Muscle of leg (tissue), 16 donors: ENCODE measurements at places on chromosomes 11 and 22. TPM values are rescaled to one million over a fixed set of nuclear protein-coding genes. Genes with fewer than 3 reads are reported as not detected.

MPZL2 gene
- polyA plus RNA-seq, result 0.88 TPM

YWHAH gene
- polyA plus RNA-seq, result 90.2 TPM

DRICH1 gene
- 0.71 TPM for polyA plus RNA-seq

TENM4 gene
- polyA plus RNA-seq, result 10.8 TPM

CENPM gene
- polyA plus RNA-seq, result 11.6 TPM

TUB gene
- polyA plus RNA-seq, result 15.4 TPM

DEPDC7 gene
- polyA plus RNA-seq, result 17.3 TPM

TBX1 gene
- 50.3 TPM for polyA plus RNA-seq

DNA sequence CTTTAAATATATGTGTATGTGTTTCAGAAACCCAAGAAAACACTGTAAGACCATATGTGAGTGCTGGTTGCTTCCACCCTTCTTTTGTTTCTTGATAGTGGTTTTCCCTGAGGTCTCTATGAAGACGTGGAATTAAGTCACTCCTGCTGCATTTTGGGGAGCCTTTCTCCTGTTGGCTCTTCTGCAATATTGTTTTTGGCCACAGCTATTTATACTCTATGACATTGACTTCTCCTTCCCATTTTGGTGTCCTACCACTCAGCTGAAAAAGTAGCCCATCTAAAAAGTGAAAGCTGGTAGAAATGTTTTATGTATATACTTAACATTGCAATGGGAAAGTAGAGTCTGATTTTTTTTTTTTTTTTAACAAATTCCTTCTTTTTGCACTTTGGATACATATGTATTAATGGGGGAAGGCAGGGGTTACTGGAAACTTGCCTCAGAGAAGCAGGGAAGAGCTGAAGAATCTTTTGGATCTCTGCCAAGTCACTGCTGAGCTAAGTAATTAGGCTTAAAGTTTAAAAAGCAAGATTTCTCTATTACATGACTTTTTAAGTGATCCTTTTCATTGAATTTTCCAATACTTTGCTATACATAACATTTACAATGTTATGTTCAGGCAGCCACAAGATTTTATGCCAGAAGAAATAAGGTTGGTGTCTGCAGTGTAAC lies 1.8 kb downstream of the TTC17 start:
- peak; percentile 42 for DNase-seq

DNA sequence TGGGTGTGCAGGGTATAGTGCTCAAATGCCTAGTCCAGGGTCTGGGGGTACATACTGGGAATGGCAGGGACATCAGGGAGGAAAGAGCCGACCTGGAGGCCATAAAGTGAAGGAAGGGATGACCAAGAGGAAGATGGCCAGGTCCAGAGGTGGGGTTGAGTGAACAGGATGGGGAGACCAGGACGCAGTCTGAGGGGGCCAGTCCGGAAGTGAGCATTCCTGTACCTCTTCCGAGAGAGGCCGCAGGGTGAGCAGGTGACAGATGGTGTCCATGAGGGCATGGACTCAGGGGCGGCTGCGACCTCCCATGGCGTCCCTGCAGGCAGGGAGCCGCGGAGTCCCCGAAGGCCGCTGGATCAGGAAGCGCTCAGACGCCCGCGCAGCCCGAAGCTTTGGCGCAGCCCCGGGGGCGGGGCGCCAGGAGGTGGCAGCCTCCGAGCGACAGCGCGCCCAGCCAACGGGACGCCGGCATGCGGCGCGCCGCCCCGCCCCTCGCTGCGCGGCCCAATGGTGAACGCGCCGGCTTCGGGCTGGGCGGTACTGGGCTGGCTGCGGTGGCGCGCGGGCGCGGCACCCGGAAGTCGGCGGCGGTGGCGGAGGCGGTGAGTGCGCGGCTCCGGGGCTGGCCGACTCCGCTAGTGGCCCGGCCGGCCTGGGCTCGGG lies at the start of gene TANGO2:
Gene TANGO2, plus strand, starts transcription at position 578 of the 663 bp plus-strand sequence. CDS start 15,689 bp downstream, outside the sequence.
- peak; percentile 96 for DNase-seq

GRCh38 chr11:106399624-106400023 lies 322.2 kb downstream of the AASDHPPT start:
- no peak for DNase-seq

DNA sequence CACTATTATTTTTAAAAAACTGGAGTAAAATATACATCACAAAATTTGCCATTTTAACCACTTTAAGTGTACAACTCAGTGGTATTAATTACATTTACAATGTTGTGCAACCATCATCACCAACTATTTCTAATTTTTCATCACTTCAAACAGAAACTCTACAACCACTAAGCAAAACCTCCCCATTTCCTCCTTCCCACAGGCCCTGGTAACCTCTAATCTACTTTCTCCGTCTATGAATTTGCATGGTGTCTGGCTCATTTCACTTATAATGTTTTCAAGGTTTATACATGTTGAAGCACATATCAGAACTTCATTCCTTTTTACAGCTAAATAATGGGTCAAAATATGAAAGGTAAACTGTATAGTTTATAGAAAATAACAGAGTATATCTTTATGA lies 24.4 kb downstream of the DDI1 start:
- no peak for DNase-seq

- DNase-seq, result no peak
Observed at GRCh38 chr22:25452116-25452700, 112.3 kb upstream of the GRK3 start.

DNA sequence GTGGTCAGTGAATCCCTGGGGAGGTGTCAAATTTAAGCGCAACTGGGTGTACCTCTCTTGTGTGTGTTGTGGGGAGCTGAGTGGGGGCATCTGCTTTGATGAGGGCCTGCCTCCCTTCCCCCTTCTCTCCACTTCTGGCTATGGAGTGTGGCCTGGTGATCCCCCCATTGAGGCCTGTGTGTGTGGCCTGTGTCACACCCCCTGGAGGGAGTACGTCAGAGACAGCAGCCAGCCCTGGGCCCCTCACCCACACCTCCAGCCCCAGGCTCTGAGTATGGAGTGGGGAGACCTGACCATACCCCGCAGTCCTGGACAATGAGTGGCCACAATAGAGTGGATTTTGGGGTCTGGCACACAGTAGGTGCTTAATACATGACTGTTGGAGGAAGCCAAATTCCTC lies 51.4 kb upstream of the EIF3D start:
- DNase-seq, result no peak

GRCh38 chr11:2892215-2892966 lies 6.8 kb upstream of the CDKN1C start:
- peak; percentile 82 for DNase-seq

DNA sequence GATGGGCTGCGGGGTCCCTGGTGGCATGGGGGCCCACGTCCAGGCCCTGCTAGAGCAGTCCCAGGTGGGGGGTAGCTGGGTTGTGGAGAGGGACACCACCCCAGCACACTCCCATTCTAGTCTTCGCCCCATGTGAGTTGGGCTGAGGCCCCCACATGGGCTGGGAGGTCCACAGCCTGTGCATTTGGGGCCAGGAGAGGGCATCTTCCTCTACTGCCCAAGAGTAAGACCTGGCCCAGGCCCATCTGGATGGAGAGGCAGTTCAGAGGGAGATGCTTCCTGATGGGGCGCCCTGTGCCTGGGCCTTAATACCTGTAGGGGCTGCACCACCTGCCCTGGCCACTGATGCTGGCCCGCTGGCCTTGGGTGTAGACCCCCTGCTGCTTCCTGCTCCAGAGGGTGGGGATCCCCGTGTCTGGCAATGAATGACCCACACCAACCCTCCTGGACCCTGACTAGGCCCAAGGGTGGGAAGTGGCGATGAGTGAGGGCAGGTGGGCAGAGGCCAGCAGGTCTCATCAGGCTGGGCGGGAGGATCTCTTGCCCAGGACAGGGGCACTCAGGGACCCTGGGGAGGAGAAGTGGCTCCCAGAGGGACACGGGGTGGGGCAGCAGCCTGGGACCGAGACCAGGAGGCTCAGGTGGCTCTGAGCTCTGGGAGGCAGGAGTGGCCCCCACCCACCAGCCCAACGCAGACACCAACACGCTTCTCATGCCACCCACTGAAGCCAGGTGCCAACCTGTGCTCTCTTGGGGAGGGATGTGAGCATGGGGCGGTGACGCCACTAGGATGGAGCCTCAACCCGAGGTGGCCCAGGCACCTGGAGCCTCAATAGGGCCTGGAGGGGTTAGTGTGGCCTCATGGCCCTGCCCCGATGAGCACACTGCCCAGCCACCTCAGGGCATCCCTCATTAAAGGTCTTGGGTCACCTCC lies 17.4 kb upstream of the GNB1L start:
- DNase-seq, result peak; percentile 3

- no peak for DNase-seq
Observed at GRCh38 chr11:101262258-101262657, 132.6 kb upstream of the PGR start.

DNA sequence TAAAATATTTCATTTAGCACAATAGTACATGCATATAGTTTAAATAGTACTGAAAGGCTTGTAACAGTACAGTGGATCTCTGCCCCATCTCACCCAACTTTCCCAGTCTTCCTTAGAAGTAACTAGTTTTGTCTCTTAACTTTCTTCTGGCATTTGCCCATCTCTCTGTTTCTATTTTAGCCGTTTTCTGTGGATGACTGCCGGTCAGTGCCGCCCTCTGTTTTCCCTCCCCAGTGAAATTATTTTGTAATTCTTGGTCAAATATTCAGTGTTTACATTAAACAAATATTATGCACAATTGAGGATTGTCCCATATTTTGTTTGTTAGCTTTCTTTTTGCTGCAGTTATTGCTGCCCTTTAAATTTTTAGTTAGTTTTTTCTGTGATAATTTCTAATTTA lies 8.3 kb downstream of the PDHX start:
- no peak for DNase-seq

DNA sequence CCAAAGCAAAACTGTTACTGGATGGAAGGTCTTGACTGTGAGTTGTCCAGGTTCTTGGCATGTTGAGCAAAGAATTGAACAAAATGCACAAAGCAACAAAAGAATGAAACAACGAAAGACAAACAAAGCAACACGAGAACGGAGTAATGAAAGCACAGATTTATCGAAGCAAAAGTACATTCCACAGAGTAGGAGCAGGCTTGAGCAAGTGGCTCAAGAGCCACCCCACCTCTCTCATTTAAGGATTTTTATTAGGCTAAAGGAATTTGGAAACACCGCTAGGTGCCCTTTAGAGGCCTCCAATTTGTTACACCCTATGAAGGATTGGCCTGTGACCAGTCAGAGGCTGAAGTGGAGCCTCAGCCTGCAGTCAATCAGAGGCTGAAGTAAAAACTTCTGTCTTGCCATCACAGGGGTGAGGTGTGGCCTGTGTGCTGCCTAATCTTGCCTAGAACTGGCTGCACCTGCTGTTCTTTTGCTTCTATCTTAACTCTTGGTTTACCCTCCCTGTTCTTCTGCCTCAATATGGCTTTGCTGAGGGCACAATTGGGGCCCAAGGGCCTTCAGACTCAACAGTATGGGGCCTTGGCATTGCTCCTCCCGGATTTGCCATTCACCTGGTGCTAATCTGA lies 59.4 kb upstream of the FTH1 start:
- DNase-seq, result no peak

DNA sequence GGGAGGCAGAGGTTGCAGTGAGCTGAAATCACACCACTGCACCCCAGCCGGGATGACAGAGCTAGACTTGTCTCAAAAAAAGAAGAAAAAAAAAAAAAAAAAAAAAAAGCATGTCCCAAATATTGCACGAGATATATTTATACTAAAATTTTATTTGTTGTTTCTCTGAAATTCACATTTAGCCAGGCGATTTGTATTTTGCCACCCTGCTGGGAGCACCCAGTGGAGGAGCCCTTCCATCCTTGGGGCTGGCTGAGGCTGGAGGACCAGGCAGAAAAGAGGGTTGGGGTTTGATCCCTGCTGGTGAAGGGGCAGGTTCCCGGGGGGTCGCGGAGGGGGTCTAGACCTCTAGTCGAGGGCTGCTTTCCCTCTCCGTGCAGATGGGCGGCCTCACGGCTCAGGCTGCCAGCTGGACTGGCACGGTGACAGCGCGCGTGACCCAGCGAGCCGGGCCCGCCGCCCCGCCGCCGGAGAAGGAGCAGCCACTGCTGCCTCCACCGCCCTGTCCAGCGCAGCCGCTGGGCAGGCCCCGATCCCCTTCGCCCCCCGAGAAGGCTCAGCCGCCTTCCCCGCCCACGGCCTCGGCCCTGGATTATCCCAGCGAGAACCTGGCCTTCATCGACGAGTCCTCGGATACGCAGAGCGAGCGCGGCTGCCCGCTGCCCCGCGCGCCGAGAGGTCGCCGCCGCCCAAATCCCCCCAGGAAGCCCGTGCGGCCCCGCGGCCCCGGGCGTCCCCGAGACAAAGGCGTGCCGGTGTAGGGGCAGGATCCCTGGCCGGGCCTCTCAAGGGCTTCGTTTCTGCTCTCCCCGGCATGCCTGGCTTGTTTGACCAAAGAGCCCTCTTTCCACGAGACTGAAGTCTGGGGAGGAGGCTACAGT lies 952 bp upstream of the CATSPERZ start:
- peak; percentile 69 for DNase-seq

- no peak for DNase-seq
Observed at GRCh38 chr22:11616811-11617210, 3911.2 kb upstream of the OR11H1 start.

DNA sequence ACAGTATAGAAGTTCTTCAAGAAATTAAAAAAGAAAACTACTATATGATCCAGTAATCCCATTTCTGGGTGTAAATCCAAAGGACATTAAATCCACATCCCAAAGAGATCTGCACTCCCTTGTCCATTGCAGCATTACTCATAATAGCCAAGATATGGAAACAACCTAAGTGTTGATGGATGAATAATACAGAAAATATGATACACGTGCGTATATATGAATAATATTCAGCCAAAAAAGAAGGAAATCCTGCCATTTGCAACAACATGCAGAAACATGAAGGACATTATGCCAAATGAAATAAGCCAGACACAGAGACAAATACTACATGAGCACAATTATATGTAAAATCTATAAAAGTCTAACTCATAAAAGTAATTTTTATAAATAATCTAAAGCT lies 306.3 kb upstream of the ANO3 start:
- peak; percentile 50 for DNase-seq

DNA sequence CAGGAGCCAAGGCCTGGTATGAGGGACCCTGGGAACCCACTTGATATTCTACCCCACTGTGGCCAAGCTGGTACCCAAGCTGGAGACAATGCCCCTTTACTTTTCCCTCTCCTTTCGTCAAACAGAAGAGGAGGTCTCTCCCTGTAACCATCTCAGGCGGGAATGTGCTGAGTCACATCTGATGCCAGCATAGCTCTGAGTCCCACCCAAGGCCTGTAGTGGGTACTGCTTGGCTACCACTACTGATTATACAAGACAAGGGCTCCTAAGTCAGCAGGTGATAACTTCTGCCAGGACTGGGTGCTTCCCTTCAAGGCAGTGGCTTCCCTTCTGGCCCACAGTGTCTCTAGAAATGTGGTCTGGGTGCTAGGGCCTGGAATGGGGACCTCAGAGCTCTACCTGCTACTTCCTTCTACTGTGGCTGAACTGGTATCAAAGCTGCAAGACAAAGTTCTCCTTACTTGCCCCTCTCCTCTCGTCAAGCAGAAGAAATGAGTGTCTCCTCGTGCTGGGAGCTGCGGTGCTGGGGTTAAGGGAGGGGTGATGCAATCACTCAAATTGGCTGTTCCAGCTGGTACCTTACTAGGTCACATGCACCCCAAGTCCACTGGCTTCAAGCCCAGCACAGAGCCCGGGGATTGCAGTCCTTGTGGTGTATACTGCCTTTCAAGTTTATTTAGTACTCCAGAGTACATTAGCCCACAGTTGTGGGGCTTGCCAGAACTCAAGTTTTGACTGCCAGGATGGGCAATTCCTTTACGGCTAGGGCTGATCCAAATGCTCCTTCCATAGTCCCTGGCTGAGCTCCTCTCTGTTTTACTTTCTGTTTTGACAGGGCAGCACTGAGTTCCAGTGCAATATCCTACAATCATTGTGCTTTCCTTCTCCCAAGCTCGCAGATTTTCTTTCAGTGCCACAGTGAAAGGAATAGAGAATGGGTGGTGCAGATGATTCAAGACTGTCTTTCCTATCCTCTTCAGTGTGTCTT lies 419.7 kb upstream of the CNTN5 start:
- no peak for DNase-seq

GRCh38 chr22:48156603-48157355 lies 1394.3 kb downstream of the TBC1D22A start:
- DNase-seq, result no peak

- no peak for DNase-seq
Observed at GRCh38 chr11:342328-342727, 21.7 kb upstream of the IFITM3 start.
